GM06990 (cell line): ENCODE measurements at places on chromosomes 7 and 10.

GRCh38 chr7:38831259-38831996, 77.6 kb downstream of the VPS41 start:
- DNase-seq, result no peak

DNA sequence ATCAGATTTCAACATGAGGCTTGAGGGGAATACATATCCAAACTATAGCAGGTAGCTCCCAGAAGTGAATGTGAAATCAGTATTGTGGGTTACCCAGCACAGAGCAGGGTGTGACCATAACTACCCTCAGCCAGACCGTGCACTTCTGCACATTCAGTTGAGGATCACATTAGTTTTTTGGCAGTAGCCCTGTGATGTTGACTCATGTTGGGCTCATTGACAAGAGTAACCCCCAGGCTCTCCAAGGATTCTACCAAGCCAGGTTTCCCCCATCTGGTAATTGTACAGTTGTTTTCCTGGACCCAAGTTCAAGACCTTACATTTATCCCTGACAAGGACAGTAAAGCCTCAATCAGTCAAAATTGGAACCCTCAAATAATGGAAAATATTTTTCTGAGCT, 11.7 kb upstream of the CPA4 start:
- DNase-seq, result no peak

DNA sequence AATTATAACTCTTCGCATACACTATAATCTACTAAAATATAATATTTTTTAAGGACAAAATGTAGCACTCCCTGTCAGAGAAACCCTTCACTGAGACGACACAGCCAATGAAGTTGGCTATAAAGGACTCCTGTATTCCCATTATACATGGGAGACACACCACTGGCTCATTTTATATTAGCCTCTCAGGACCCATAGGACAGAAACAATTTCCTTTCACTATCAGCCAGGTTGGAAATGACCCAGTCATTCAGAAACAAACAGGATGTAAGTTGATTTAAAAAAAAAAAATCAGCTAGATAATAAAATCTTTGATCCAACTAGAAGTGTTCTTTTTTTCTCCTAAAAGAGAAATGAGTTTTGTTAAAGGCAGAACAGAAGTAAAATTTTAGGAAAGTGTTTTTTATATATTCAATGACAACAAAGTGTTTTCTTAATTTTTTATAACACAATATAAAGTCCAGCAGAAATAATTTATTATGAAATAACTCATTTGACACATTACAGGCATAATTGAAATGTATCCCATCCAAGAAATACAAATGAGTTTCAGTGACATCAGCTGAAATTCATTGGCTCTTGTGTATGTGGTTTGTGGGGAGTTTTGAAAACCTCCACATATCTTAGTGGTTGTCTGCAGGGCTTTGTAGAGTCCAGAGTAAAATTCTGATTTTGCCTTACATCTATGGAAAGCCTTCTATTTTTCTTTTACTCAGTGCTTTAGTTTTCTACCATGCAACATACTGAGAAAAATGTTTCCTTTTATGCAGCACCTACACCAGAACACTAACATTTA, 64.1 kb downstream of the CTTNBP2 start:
- DNase-seq, result no peak

DNA sequence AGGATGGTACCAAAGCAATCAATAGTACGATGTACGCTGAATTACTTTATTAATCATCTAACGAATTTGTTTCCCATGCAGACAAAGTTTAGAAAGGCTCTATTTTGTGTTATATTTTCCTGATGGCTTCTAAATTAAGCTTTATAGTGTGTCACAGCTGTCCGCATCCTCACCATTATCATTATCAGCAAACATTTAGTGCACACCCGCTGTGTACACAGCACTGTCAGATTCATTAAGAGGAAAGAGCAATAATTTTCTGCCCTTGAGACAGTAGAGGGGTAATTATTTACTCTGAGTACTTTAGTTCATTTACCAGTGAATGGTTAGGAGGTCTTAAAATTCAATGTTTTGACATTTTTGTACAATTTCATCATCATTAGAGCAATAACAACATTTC, 233.3 kb upstream of the PTPRZ1 start:
- DNase-seq, result no peak

DNA sequence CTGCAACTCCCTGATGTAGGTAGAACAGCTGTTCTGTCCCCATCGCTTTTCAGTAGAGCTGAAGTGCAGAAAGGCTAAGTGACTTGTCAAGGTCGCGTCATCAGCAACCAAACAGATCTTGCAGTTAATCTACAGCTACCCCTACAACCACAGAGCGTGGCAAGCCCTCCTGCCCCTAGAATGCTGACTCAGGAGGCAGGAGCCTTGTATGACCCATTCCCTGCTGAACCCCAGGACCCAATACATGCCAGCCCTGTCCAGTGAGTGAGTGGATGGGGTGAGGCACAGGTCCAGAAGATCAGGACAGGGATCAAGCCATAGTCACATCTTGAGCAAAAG, 26.6 kb upstream of the GJD4 start:
- no peak for DNase-seq

- DNase-seq, result no peak
Observed at GRCh38 chr7:102152672-102153598, 133.7 kb upstream of the SH2B2 start.

DNA sequence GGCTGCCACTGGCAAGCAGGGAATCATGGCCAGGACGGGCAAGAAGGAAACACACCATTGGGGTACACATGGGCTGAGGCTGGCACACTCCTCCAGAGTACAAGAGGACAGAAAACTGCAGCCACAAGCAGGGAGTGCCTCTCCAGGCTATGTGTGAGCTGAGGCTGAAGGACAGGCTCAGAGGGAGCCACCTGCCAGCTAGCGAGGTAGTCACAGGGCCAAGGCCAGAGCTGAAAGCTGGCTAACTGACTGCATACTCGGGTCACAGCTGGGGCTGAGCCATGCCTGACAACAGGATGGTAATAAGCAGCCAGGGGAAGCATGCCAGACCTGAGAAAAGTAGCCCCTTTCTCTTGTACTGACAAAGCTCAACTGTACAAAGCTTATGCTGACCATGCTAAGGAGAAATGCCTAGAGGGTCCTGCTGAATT, 52.0 kb downstream of the KIF5B start:
- DNase-seq, result peak; percentile 12

- DNase-seq, result no peak
Observed at GRCh38 chr7:32762925-32763293, 128.7 kb downstream of the KBTBD2 start.
